Sciatic nerve (tissue), 2 donors: ENCODE measurements at places on chromosomes 16 and 17. TPM values are rescaled to one million over a fixed set of nuclear protein-coding genes. Genes with fewer than 3 reads are reported as not detected.

- peak; percentile 77 for DNase-seq
Observed at GRCh38 chr16:31427441-31428278, 500 bp downstream of the COX6A2 start.

DNA sequence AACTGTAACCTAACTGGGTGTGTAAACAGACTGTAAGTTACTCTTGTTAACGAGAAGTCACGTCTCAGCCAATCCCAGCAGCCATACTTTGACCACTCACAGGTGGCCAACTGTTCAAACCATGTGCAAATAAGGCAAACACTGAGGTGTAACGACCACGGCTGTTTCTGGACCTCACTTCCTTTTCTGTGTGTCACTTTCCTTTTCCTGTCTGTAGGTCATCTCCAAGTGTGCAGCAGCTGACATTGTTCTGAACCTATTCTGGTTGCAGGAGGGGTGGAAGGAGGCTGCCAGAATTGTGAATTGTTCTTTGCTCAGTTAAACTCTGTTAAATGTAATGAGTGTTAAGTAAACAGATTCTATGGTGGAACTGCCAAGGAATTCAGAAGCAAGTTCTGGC, 627.4 kb downstream of the KCNJ2 start:
- no peak for DNase-seq

DNA sequence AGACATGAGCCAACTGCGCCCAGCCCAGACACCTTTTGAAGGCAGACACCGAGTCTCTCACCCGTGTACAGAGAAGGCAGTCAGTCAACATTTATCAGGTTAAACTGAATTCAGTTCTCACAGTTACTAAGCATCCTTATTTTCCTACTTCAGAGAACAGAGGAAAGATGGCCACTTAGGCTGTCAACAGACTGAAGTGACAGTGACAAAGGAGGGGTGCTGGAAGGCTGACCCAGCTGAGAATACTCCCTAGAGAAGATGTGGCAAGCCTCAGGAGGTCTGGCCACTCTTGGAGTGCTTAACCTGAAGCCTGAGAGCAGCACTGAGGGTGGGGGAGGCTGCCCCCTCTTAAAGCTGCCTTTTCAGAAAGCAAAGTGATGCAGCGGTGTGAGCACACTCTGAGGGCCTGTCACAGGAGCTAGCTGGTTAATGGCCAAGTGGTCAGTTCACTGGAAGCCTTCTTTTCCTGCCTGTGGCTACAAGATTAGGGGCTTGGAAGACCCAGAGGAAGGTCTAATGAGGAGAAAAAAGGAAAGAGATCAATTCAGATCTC, 51.0 kb upstream of the SREBF1 start:
- no peak for DNase-seq

The HOXB8 gene
- 0.98 TPM for total RNA-seq

DNA sequence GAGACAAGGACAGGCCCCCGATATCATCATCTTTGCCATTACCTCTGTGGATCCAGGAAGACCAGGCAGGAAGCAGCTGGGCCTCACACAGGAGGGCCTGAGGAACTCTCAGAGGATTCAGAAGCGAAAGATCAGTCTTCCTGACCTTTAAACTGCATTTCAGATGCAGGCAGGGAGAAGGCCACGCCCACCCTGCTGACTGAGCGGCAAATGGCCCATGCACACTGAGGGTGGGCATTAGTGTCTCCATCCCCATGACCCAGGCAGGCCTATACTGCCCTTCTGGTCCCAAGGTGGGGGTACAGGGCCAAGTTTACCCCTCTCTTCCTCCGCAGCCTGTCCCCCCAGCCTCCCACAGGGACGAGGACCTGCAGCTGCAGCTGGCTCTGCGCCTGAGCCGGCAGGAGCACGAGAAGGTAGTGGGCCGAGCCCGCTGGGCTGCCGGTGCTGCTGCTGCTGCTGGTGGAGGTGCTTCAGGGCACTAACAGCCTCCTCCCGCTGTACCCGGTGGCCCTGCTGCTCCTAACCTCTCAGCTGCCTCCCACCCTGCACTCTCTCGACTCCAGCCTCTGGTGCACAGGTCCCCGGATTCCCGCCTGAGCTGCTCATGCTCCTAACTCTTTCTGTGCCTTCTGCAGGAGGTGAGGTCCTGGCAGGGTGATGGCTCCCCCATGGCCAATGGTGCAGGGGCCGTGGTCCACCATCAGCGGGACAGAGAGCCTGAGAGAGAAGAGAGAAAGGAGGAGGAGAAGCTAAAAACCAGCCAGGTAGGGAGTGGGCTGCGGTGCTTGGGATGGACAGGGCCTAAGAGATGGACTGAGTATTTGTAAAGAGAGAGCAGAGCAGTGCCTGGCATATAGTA, 6.2 kb downstream of the EPN3 start:
- no peak for DNase-seq

DNA sequence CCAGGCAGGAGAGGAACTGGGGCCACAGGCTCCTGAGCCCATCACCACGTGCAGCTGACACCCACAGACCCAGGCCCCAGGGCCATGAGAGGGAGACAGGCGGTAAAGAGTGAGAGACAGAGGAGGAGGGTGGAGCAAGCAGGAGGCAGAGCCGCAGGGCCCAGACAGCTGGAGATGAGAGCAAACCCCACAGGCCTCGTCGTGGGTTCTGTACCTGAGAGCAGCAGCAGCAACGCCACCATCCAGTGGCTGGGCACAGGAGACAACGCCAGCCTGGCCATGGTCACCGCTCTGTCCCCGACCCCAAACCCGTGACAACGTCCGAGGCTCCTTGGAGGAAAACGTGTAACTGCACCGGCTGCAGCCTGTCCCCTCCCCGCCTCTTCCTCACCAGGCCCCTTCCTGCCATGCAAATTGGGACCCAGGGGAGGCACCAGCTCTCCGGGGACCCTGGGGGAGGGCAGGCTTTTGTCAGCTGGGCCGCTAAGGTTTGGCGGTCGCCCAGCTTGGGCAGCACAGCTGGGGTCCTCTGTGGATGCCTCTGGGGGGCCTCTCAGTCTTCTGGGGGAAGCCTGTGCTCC, at the start of gene CD79B:
Gene CD79B (minus strand): TSS at position 351 of the 581 bp plus-strand sequence. CDS start 70 bp downstream, at position 281.
- DNase-seq: no peak

The TTYH2 gene
- 46.7 TPM for total RNA-seq

- DNase-seq: no peak
Observed at GRCh38 chr17:74274709-74275340, 791 bp downstream of the DNAI2 start.

DNA sequence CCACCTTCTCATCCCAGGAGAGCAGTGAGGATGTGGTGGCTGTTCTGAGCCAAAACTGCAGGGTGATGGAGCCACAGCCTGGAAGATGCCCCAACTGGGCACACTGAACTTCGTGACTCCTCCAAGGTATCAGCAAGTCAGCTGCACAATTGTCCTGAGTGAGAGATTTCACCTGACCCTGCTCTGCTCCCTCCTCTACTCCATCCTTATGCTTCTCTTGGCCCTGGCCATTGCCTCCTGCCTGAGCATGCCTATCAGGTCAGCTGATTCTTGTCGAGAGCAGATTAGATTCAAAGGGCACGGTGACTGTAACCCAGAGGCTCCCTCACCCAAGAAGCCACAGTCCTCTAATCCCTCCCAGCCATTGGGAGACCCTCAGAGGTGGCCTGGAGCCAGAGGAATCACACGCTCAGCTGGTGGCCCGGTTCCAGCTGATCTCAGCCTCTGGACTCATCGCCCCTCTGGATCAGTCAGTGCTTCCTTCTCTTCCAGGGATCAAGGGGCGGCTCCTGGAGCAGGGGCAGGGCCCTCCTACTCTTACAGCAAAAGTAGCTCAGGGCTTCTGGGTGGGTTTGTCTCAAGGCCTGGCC, 7.0 kb upstream of the CYB561 start:
- no peak for DNase-seq

The NPIPA2 gene
- total RNA-seq: 9.8 TPM

GRCh38 chr17:78665952-78666920, 89.0 kb upstream of the DNAH17 start:
- DNase-seq: peak; percentile 58

DNA sequence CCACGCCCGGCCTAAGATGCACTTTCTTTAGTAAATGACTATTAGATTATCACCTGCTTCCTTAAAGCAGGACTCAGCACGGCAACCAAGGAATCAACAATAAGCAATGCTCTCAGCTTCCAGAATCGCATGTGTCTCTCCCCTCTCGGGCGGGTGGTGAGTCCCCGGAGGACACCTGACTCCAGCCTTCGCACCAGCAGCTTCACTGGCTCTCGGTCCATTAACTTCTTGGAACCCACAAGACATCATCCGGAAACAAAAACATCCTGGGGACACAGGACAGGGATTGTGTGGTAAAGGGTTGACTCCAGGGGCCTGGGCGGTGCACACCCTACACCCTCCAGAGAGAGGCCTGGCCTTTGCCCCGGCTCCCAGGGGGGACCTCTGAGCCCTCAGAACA, 22.7 kb downstream of the UTS2R start:
- DNase-seq: no peak

GRCh38 chr17:42458497-42459255, at the start of gene ATP6V0A1:
TSS of gene ATP6V0A1 (plus strand) at chr17:42458878. CDS start at chr17:42460895, 2,017 bp downstream.
- DNase-seq: peak; percentile 98

DNA sequence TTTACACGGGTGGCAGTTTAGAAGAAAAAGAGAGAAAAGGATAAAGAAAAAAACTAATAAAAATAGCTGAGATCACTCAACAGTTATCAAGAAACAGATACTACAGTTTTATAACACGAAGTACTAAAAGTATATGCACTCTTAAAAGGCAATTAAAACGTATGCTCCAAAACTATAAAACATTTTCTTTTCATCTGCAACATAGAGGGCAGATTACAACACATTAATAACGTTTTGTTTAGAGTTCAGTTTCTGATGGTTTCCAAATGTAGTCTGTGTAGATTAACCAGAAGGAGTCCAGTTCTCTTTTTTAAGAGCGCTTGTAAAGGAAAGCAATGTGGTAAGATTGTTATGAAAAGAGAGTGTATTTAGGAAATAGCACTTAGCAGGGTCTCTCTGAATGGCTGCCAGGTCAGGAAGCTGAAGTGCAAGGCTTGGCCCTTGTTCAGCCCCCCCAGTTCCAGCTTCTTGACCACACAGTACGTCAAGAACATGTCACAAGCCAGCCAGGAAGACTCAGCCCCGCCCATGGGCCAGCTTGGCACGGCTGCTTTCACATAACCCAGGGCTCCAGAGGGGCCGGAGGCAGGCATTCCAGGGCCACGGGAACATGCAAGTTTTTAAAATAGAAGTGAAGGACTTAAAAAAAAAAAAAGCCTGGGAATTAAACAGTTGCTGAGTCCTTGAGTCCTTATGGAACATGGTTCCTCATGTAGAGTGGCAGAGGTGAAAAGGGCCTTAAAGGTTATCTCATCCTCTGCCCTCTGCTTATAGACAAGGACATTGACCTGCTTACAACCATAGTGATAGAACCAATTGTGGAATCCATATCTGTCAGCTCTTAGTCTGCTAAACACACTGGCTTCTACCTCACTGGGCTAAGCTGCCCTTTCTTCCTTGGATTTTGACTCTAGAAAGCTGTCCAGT, 147.4 kb upstream of the TBX2 start:
- peak; percentile 94 for DNase-seq

- no peak for DNase-seq
Observed at GRCh38 chr17:12637745-12638651, 27.7 kb upstream of the MYOCD start.

GRCh38 chr16:11409398-11409797, 64.1 kb downstream of the RMI2 start:
- no peak for DNase-seq

GRCh38 chr17:34245351-34245905, 9.7 kb upstream of the CCL2 start:
- no peak for DNase-seq

The PYDC1 gene
- not detected for total RNA-seq

- DNase-seq: no peak
Observed at GRCh38 chr16:85227946-85228862, 115.9 kb upstream of the CIBAR2 start.

The TBC1D3G gene
- not detected for total RNA-seq

DNA sequence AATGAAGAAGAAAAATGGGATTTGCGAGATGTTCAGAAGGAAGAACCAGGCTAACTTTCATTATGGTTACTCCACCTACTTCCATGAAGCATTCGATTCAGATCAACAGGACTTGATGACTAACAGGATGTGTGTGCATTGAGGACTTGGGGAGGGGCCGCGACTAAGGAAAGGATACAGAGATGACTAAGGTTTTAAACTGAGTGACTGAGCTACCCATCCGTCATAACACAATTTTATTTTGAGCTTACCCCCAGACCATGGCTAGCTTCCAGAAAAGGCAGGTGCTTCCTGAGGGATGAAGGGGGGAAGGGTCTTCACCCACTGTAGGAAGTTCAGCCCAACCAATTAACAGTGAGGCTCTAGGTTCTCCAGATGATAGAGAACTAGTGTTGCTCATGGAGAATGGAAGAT, 2.5 kb upstream of the CDYL2 start:
- DNase-seq: no peak

DNA sequence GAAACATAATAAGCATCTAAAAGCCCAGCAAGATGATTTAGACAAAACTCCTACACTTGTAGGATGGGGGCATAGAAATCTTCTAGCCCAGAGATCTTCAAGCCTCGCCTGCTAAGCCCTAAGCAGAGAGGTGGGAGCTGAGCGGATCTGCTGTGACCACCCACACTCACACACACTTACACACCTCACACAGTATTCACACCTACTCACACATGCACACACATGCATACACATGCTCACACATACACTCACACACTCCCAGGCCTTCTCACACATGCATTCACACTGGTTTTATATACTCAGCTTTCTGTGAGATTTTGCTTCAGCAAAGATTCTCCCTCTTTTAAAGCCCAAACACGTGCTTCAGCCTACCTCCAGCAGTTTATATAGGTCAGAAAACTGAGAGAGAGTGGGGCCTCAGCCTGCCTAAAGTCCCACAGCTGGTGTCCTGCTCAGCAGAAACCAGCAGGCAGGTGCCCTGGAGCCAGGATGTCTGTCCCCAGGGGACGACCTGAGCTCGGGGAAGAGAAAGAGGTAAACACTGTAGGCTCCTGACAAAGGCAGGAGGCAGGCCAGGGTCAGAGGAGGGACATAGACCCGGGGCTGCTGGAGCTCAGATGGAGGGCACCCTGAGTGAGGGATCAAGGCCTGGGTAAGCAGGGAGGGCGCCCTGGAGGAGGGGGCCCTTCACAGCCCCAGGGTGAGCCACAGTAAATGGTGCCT, 12.0 kb upstream of the KRT19 start:
- DNase-seq: no peak

The CCDC200 gene
- 0.62 TPM for total RNA-seq

DNA sequence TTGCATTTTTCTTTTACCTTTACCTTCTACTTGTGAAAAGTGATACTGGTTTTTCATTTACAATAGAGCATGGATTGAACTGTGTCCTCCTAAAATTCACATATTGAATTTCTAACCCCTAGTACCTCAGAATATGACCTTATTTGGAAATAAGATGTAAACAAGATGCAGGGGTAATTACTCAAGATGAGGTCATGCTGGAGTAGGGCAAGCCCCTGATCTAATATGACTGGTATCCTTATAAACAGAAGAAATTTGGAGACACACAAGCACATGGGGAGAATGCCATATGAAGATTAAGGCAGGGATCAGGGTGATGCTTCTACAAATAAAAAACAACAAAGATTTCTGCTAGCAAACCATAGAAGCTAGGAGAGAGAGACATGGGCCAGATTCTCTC, 12.2 kb downstream of the MYH13 start:
- no peak for DNase-seq

GRCh38 chr16:2200313-2200712, 3.9 kb upstream of the CASKIN1 start:
- no peak for DNase-seq
